LHCN-M2 (cell line): ENCODE measurements at places on chromosomes 5 and 9. TPM values are rescaled to one million over a fixed set of nuclear protein-coding genes. Genes with fewer than 3 reads are reported as not detected.
A peak's percentile ranks its signal among the peaks of the same experiment; 100 is the strongest.

The PCDHGA2 gene
- total RNA-seq = 0.90 and 1.1 TPM in 2 replicates

- DNase-seq = no peak
These were observed 77.0 kb downstream of the CYFIP2 start for GRCh38 chr5:157342822-157343402.

DNA sequence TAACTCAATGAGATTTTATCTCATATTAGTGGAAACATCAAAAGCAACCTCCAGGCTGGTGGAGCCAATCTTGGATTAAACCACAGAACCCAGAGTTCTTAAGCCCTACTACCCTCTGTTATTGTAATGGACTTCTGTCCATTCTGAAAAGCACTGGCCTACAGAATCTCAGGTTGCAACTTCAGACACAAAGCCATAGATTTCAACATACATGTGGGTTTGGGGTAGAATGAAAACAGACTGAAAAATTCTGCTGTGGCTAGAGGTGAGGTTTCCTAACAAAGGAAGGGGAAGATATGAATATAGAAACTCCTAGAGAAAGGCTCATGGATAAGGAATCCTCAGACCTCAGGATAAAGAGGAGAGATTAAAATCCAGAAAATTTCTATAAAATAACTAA is 569.8 kb upstream of the RIOK2 start:
- DNase-seq = peak; percentile 54

DNA sequence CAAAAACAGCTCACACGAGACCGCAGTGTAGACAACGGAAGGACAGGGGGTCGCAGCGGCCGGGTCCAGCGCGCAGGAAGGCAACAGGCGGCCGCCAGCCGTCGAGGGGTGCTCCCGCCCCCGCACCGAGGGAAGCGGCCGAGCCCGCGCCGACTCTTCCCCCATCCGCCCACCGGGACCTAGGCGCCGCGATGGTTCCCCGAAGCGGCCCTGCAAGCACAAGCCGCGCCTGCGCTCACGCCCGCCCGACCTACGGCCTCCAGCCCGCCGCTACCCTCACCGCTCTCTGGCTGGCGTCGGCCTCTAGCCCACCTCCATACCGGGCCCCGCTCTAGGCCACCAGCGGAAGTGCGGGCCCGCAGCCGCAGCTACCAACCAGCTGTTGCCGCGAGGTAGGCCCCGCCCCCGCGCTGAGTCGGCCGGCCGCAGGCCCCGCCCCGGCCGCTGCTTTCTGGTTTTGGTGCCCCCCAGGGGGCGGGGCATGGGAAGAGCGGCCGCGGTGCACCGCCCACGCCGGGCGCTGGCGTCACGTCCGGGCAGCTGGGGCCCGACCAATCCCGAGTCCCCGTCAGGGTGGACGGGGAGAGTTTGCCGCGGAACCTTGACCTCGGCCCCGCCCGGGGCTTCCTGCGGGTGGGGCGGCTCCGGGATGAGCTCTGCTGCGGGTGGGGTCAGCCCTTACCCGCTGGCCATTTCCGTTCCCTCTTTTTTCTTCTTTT is at the start of gene SETX:
Gene SETX, minus strand, starts transcription at position 350 of the 719 bp plus-strand sequence. CDS start 5,558 bp downstream, outside the sequence.
- peak; percentile 95 for DNase-seq

The ZNF782 gene
- total RNA-seq = 4.2 and 4.4 TPM in 2 replicates

The TXNDC8 gene
- not detected in 2 replicates for total RNA-seq

The SPINK4 gene
- not detected in 2 replicates for total RNA-seq

The INSL6 gene
- not detected in 2 replicates for total RNA-seq

DNA sequence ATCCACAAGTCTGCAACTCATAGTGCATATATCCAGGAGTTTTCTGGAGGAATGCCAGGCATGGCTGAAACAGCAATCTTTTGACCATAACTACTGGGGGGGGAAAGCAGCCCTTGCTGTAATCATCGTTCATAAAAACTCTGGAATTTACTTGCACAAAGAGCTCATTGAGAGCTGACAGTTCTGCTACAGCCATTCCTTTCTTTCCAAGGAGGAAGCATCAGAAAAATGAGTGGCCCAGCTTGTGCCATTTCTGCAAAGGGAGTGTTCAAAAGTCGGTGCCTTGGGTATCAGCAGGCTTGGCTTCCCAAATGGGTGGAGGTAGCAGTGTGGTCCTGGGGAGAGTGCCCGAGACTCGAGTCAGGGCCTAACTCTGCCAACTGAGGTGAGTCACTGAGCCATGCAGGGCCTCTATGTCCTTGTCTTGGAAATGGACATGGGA is 101.5 kb downstream of the GCNT1 start:
- DNase-seq = peak; percentile 55

GRCh38 chr5:110165366-110165765 is 475.6 kb downstream of the MAN2A1 start:
- DNase-seq = peak; percentile 62

The AK8 gene
- total RNA-seq = 0.13 TPM in 1 of 2 replicates, not detected in the other

- peak; percentile 74 for DNase-seq
These were observed 34.6 kb upstream of the CCL21 start for GRCh38 chr9:34744295-34745221.

DNA sequence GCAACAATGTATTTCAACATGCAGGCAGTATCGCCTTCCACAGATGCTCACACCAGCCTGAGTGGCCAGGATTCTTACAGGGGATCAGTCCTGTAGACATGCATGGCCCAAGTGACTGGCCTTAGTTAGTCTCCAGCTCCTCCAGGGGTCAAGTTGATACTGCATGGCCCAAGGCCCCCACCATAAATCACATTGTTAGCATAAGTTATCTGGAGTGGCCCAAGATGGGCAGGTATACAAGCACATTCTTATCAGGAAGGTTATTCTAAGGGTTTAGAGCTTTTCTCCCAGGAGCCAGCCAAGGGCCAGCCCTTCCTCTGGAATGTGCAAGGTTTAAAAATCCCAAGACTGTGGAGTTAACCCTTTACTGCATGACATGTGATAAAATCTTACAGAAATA is 230.9 kb upstream of the NFIL3 start:
- DNase-seq = no peak

DNA sequence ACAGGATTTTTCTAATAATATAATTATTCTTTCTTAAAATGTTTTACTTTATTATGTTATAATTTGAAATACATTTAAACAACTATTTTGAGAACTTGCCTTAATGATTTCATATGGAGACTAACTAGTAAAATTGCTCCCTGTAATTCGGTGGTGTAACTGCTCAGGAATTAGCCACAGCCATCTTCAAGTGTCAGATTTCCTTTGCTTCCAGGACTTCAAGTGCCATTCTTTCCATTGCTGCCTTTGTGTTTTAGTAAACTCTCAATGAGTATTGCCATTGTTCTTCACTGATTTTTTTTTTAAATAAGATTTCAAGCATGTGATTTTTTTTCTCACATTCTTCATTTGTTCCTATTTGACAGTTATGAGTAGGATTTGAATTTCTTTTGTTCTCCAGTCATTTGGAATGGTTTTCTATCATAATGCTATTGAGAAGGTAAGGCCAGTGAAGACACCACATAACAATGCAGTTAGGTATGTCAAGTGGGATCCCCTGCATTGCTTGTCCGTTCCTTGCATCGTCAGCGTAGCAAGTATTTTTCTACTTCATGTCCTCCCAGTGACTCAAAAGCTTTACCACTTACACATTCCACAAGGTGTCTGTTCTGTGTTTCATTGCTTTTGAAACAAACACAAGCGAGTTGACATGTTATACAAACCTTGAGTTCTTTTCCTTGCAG is 83.7 kb downstream of the LNPEP start:
- peak; percentile 23 for DNase-seq

DNA sequence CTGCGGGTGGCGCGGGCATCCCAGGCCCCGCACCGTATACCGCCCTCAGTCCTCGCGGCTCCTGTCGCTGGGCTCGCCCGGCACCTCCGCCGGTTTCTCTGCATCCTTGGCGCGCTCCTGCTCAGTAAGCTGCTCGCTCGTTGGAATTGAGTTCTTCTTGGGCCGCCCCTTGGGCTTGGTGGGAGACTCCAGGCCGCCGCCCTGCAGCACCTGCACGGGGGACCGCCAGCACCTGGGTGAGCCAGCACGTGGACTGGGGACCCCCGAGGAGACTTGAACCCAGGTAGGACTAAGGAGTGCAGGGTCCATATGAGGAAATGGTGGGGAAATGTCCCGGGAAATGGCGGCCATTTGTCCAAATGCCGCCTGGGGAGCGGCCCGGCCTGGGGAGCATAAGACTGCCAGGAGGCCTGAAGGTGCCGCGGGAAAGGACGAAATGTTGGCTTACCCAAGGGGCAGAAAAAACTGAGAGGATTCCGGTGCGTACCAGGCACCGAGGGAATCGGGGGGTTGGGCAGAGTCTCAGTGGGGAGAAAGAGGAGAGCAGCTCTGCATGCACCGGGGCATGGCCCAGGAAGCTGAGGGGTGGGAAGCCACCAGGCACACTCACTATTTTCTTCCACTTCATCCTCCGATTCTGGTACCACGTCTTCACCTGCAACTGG is 2.9 kb downstream of the BARX1 start:
- no peak for DNase-seq

The C9 gene
- total RNA-seq = not detected in 2 replicates

The ERAP2 gene
- total RNA-seq = 19.3 and 26.9 TPM in 2 replicates

DNA sequence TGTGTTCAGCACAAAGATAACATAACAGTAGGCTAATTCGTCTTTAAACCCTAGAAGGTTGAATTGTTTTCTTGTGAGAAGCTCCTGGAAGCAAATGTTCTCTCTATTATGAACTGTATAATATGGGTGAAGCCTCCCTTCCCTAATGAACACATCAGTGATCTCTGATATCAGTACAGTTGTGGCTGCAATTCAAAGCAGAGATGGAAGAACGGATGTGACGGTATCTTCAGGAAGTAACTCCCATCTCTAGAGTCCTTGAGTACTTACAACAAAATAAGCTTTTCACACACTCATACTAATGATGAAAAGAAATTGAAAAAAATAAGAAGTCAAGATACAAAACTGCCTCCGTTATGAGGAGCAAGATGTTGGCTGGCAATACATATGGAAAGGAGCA is 4.5 kb downstream of the HCN1 start:
- no peak for DNase-seq

The SMC5 gene
- total RNA-seq = 29.4 and 36.9 TPM in 2 replicates

DNA sequence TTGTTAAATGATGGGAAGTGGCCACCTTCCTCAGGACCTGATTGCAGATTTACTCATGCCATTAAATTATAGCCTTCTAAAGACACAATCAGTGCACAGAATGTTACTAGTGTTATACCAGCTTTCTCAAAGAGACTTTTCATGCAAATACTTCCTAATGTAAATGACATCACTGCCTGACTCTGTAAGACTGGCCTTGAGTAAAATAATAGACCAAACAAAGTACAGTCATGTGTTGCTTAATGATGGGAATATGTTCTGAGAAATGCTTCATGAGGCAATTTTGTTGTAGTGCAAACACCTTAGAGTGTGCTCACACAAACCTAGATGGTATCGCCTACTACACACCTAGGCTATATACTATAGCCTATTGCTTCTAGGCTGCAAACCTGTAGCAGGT is 17.0 kb upstream of the C1QTNF3 start:
- DNase-seq = no peak

DNA sequence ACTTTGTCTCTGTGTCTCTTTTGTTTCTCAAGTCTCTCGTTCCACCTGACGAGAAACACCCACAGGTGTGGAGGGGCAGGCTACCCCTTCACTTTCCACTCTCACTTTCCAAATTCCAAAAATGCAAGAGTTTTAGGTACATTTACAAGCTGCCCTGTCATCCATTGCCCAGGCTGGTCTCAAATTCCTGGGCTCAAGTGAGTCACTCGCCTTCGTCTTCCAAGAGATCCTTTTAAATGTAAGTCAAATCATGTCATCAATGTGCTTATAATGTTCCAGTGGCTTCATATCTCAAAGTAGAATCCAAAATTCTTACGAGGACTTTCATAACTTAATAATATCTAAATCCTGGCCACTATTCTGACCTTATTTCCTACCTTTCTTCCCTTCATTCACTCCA is 20.4 kb upstream of the UGCG start:
- DNase-seq = no peak

The FOXD4 gene
- total RNA-seq = 0.06 and 0.52 TPM in 2 replicates

DNA sequence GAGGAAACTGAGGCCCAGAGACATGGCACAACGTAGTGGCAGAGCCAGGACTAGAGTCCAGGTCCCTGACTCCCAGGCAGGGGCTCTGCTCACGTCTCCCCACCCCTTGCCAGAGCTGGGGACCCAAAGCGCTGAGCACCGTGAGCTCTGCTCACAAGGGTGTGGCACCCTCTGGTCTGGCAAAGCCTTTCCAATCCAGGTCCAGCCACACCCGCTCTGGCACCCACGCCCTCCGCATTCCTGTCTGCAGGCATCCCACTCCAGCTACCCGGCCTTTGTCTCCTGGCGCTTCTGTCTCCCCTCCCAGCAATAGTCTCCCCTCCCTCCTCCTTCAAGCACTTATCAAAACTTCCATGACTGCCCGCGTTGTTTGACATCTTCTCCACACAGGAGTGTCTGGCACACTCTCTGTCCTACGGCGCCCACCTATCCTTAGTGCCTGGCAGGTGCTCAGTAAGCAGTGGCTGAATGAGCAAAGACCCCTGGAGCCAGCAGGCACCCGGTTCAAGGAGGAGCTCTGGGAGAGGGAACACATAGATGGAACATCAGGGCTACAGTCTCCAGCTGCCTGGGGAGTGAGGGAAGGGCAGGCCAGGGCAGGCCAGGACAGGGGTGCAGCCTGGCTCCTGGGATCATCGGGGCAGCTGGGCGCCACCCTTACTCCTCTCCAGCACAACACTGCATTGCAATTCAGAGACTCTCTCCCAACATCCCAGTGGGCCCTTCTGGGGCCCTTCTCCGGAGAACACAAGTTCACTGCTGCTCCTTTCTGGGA is 12.0 kb downstream of the HIGD2A start:
- DNase-seq = no peak

GRCh38 chr9:18485714-18486113 is 11.8 kb downstream of the ADAMTSL1 start:
- peak; percentile 76 for DNase-seq

The EDIL3 gene
- 56.0 and 58.7 TPM in 2 replicates for total RNA-seq

- DNase-seq = no peak
These were observed 289.9 kb downstream of the RAB3C start for GRCh38 chr5:58872670-58873273.

The NUDT12 gene
- 17.2 and 19.5 TPM in 2 replicates for total RNA-seq

GRCh38 chr9:137719194-137719593 is 100.4 kb downstream of the EHMT1 start:
- DNase-seq = no peak

The ADGRV1 gene
- total RNA-seq = 0.17 TPM in 1 of 2 replicates, not detected in the other
